ENCODE measurements at places on chromosomes 2 and 18.

GRCh38 chr2:88885679-88886416, 194.4 kb downstream of the RPIA start:
- DNase-seq = no peak

DNA sequence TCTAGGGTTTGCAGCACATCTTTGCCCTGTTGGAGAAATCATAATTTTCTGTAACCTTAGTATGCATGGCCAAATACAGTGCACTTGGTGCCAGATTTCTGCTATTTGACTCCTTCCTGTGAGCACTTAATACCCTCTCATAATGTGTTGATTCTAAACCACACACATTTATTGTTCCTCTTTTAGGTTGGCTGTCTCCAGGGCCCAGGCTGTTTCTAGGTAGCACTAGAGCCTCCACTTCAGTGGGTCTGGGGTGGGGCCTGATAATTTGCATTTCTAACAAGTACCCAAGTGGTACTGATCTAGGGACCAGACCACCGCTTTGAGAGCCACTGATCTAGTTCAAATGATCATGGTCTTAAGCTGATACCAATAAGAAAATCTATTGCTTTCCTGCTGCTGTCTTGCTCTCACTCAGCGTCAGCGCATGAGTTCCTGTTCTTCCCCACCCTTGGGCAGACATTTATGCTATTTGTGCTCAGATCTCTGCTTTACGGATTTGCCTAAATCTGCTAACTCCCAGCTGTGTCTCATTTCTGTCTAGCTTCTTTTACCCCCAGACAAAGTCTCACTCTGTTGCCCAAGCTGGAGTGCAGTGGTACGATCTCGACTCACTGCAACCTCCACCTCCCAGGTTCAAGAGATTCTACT, 7.4 kb downstream of the PTRHD1 start:
- DNase-seq = no peak

- DNase-seq = no peak
These were observed 1.6 kb downstream of the SPRED2 start for GRCh38 chr2:65430603-65431420.

DNA sequence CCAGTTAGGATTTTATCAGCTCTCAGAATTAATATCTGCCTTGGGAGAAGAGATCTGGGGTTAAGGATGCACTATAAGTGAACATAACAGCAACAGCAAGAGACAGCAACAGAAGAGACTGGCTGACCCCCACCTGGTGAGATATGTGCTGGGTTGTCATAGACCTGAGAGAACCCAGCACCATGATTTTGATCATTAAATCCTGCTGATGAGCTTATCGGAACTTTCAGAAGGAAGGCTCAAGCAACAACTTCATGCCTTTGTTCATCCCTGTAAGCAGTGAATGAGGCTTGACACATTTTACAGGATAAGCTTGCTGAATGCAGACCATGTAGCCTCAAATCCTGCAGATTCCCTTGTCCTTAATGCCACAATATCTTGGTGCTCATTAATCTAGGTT, 100.0 kb downstream of the POLE4 start:
- no peak for DNase-seq

- no peak for DNase-seq
These were observed 1328.9 kb upstream of the TMEFF2 start for GRCh38 chr2:193523662-193524061.

- no peak for DNase-seq
These were observed 116.0 kb downstream of the LTBP1 start for GRCh38 chr2:33062665-33063250.

Data from hematopoietic multipotent progenitor cell treated with erythropoietin and hydrocortisone succinate and interleukin-3 and kit ligand, for 15 days (in vitro differentiated cells).